ENCODE measurements at places on chromosomes 2 and 18.

DNA sequence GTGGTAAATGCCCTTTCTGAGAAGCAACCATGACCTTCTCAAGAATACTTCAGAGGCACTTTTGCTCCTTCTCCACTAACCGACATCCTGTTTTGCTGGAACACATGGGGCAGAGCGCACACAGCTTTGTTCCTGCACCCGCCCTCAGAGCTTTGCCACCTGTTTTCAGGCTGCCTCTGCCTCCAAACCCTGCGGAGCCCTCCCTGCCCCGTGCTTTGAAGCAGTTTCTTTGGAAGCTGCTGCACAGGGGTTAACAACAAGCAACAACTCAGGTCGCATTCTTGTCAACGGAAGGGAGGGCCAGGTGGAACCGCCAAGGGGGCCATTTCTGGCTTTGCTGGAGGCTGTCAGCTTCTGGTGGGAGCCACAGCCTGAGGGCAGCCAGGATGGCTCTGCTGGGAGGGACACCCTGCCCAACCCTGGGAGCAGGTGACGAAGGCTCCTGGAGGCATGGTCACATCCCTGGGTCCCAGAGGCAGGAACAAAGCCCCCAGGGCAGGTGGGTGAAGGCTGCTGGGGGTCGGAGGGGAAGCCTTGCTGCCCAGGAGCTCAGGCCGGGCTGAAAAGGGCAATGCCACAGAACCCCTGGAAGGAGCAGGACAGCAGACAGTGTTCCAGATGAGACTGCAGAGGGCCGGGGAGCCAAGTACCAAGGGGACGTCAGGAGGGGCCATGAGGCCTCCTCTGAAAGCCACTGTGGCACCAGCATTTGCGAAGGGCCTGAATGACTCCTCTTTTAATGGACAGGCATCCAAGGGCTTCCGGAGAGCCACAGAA is 46.8 kb downstream of the MRPS5 start:
- no peak for DNase-seq

DNA sequence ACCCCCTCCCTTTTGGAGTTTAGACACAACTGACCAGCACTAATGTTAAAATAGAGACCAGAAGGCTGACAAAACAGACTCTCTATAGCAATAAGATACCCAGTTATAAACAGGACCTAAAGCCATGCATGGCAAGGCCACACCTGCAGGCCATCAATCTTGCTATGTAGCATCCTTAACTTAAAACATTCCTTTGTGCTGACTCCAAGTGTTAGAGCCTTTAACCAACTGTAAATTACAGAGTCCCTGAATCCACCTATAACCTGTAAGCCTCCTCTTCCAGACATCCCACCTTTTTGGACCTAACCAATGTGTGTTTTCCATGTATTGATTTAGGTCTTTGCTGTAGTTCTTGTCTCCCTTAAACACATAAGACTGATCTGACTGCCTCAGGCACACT is 17.9 kb downstream of the ANKMY1 start:
- DNase-seq: no peak

DNA sequence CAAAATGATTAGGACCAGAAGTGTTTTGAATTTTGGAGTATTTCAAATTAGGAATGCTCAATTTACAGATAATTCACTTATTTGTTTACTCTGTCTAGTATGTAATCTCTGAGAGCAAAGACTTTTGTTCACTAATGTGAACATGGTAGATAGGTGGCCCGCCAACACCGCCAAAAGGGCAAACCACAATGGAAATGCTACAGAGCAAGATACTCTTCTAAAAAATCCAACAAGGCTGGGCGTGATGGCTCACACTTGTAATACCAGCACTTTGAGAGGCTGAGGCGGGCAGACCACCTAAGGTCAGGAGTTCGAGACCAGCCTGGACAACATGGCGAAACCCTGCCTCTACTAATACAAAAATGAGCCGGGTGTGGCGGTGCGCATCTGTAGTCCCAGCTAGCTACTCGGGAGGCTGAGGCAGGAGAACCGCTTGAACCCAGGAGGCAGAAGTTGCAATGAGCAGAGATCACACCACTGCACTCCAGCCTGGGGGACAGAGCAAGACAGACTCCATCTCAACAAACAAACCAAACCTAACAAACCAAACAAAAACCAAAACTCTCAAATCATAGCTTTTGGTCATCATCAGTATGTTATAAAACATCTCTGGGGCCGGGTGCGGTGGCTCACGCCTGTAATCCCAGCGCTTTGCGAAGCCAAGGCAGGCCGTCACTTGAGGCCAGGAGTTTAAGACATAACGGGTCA is 2.4 kb downstream of the CCT4 start:
- DNase-seq: no peak

GRCh38 chr2:156320486-156321098 is 11.9 kb downstream of the NR4A2 start:
- no peak for DNase-seq

DNA sequence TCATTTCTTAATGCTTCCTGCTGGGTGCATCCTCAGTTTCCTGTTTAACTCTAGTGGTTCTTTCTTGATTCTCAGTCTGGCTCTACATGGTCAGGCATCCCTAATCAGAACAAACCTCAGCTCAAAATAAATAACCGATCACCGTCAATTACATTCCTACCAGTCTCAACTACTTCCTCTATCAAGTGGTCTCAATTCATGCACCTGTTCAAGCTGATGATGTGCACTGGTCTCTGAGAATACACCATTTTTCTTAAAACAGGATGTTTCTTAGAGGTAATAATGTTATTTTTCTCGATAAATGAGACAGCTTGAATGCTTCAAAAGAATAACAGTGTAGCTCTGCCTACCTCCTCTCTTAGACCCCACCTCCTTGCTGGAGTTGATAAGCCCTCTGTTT is 420.9 kb downstream of the SOCS6 start:
- DNase-seq: no peak

DNA sequence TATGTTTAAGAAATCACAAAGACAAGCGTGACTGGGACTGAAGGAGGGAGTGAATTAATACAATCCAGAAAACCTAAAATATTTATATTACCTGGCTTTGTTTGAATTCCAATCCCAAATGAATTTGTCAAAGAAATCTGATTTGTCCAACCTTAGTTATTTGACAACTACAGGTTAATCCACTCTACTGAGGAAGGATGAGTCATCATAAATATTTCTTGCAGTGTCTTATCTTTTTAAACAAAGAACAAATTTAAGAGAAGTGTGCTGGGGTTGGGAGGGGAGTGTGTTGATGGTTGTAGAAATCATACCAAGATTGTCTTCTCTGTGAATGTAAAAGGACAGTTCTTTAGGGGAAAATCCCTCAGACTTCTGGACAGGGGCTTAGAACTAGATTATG is 1106.3 kb upstream of the SLC39A10 start:
- DNase-seq: no peak

DNA sequence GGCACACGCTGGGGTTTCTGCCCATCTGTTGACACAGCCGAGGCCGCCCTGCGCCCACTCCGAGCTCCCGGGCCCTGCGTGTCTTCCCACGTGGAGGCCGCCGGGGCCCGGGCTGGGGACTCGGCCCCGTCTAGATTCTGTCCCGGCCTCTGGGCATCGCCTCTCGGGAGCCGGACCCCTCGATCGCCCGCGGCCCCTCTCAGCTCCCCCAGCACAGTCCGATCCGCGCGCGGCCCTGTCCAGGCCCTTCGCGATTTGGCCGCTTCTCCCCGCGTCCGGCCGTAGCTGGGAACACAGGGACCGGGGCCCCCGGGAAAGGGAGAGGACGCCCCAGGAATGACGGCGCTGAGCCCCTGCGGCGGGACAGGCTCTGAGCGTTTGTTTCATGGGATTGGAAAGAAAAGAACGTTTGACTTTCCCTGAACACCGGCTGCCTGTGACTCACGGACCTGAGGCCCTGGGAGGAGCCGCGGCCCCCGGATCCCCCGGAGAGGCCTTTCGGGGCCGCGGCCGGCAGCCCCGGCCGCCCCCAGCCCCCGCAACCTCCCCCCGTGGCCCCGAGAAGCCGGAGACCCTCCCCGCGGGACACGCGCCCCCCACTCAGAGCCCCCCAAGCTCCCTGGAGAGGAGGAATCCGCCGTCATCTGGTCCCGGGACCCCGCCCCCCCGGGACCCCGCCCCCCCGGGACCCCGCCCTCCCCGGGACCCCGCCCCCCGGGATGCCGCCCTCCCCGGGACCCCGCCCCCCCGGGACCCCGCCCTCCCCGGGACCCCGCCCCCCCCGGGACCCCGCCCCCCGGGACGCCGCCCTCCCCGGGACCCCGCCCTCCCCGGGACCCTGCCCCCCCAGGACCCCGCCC is 62.7 kb upstream of the CTDP1 start:
- DNase-seq: no peak
